T-helper 17 cell (primary cell): ENCODE measurements at places on chromosomes 5 and 9. TPM values are rescaled to one million over a fixed set of nuclear protein-coding genes. Genes with fewer than 3 reads are reported as not detected.

Gene CA9
- not detected for total RNA-seq

Gene SPATA31A3
- total RNA-seq = not detected

Gene PRRT1B
- not detected for total RNA-seq

Gene KYAT1
- 4.8 TPM for total RNA-seq

Gene SLC22A4
- total RNA-seq = 0.70 TPM

Gene TOR4A
- 4.0 TPM for total RNA-seq

Gene PCDHB11
- not detected for total RNA-seq

Gene DBH
- total RNA-seq = 0.18 TPM

Gene SPINK13
- not detected for total RNA-seq

- H3K27ac ChIP-seq = no peak overlapping the region
- H3K4me3 ChIP-seq = no peak overlapping the region
- no peak for DNase-seq
- H3K27me3 ChIP-seq = no peaks in the 10 kb centered on the region
Measured at GRCh38 chr9:114166614-114167572, 11.6 kb downstream of the COL27A1 start.

GRCh38 chr9:122954253-122954691 lies 13.5 kb downstream of the RABGAP1 start:
- no peak overlapping the region for H3K27ac ChIP-seq
- H3K27me3 ChIP-seq = no peaks in the 10 kb centered on the region
- H3K36me3 ChIP-seq = peaks cover 6% of the 10 kb centered on the region
- H3K4me1 ChIP-seq = peaks cover 25% of the 10 kb centered on the region
- H3K4me3 ChIP-seq = no peak overlapping the region

DNA sequence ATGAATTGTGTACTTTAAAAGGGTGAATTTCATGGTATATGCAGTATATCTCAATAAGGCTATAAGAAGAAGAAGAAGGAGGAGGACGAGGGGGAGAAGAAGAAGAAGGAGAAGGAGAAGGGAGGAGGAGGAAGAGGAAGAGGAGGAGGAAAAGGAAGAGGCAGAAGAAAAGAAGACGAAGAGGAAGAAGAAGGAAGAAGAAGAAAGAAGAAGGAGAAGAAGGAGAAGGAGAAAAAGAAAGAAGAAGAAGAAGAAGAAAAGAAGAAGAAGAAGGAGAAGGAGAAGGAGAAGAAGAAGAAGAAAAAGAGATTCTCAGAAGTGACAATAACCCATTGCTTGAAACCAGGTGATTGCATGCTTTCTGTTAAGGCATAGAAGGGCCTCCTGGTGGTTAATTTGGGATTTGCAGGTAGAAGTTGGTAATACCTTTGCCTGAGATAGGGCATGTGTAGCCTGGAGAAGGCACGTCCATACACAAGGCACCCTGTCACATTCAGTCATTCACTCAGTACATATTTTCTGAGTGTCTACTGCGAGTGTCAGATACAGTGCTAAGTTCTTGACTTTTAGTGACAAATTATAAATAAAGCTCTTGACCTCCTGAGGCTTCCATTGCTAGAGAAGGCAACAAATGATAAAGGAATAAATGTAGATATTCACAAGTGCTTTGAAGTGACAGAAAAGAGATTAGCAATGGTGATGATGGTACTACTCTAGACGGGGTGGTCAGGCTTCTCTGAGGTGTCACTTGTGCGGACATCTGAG lies 231.3 kb downstream of the NPR3 start:
- no peaks in the 10 kb centered on the region for H3K27me3 ChIP-seq
- H3K4me3 ChIP-seq = no peak overlapping the region
- DNase-seq = no peak
- H3K27ac ChIP-seq = no peak overlapping the region
- no peaks in the 10 kb centered on the region for H3K36me3 ChIP-seq

- H3K27me3 ChIP-seq = no peaks in the 10 kb centered on the region
- peak overlapping the region; percentile 72 for H3K4me3 ChIP-seq
- H3K4me1 ChIP-seq = peaks cover 49% of the 10 kb centered on the region
- peak overlapping the region; percentile 61 for H3K27ac ChIP-seq
- DNase-seq = no peak
Measured at GRCh38 chr9:35940458-35941407, 17.2 kb downstream of the OR2S2 start.

- H3K27me3 ChIP-seq = no peaks in the 10 kb centered on the region
- peak overlapping the region; percentile 98 for H3K27ac ChIP-seq
- H3K36me3 ChIP-seq = peaks cover 8% of the 10 kb centered on the region
- H3K4me1 ChIP-seq = peaks cover 84% of the 10 kb centered on the region
Measured at GRCh38 chr5:169648725-169649310, 11.7 kb downstream of the DOCK2 start.

DNA sequence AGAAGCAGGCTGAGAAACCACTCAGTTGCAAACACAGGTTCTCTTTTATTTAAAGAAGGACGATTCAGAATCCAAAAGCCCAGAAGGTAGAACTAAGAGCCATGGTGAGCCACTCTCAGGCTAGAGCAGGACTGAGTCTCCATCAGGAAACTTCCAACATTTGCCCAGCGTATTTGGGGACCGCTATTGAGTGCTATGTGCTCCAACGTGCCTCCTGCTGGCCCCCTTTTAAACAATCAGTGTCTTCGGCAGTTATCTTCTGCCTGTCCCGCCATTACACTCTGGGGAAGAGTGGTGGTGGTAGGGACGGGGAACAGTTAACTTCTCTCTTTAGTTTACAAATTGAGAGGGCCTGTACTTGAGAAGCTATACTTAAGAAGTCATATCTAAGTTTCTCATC lies 78.1 kb downstream of the DENND1A start:
- H3K27me3 ChIP-seq = no peaks in the 10 kb centered on the region
- no peak overlapping the region for H3K4me3 ChIP-seq

- no peak overlapping the region for H3K27ac ChIP-seq
- H3K4me1 ChIP-seq = no peaks in the 10 kb centered on the region
- peaks cover 15% of the 10 kb centered on the region for H3K27me3 ChIP-seq
- peaks cover 2% of the 10 kb centered on the region for H3K36me3 ChIP-seq
- DNase-seq = no peak
Measured at GRCh38 chr5:142697356-142698255, 11.7 kb upstream of the FGF1 start.

GRCh38 chr5:167573370-167574127 lies 717.9 kb upstream of the WWC1 start:
- H3K27me3 ChIP-seq = peaks cover 39% of the 10 kb centered on the region
- H3K4me1 ChIP-seq = peaks cover 6% of the 10 kb centered on the region
- no peak overlapping the region for H3K4me3 ChIP-seq

DNA sequence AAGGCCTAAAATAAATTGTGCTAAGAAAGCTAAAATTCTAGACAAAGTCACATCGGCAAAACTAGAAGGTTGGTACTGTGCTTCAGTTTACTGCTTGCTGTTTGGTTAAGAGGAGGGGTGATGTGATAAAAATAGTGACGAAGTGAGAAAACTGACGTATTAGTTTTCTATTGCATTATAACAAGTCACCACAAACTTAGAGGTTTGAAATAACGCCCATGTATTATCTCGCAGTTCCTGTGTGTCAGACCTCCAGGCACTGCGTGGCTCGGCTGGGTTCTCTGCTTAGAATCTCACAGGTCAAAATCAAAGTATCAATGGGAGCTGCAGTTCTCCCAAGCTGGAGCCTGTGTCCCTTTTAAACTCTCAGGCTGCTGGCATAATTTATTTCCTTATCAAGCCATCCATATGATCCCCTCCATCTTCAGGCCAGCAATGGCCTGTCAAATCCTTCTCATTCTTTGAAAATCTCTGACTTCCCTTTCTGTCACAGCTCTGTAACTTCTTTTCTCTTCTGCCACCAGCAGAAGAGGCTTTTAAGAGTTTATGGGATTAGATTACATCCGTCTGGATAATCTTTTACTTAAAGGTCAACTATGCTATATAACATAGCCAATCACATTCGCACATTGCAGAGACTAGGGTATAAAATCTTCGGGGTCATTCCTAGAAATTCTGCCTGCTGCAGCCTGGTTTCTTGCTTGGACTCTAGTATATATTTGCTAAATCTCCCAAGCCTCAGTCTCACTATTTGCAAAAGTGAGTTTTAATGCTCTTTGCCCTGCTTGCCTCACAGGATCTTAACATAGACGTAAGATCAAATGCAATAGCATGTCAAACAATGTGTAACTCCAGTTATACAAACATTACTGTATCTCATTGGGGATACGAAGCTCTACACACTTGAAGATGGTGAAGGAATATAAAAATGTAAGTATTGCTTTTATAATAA lies 104.0 kb upstream of the CDKN2B start:
- H3K36me3 ChIP-seq = peaks cover 2% of the 10 kb centered on the region
- peaks cover 10% of the 10 kb centered on the region for H3K27me3 ChIP-seq
- H3K4me3 ChIP-seq = no peak overlapping the region
- peaks cover 6% of the 10 kb centered on the region for H3K4me1 ChIP-seq
- H3K27ac ChIP-seq = no peak overlapping the region
